ENCODE measurements at places on chromosomes 5 and 9.

- DNase-seq, result no peak
Measured at GRCh38 chr9:25121811-25122210, 556.4 kb downstream of the TUSC1 start.

DNA sequence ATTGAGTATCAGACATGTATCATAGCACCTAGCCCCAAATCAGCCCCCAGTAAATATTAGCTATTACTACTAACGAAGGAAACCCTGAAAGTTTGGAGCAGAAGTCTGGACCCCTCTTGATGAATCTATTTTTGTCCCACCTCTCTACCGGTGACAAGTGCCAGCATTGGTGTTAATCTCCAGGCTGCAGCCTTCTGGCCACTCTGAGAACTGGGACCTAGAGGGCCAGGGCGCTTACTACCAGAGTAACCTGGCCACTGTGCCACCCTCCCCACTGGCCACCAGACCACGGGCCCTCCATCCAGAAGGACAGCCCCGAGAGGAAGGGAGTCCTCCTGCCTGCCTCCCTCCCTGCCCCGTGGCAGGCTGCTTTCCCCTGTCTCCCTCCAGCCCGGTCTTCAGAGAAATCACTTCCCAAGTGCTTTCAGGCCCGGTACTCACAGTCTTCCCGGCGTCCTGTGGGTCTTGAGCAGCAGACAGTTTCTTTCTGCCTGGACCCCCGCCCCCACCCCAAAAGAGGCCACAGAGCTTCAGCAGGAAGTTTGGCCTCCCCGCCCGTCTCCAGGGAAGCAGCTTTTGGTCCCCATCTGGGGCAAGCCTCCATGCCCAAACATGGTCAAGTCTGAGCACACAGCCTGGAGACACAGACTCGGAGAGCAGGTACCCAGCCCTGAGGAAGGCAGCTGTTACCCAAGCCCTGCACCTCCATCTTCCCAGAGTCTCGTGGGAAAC, at the start of gene KCNMB1:
TSS of gene KCNMB1 (minus strand) at position 550 of the 732 bp plus-strand sequence. CDS start 3,920 bp downstream, outside the sequence.
- DNase-seq, result no peak

GRCh38 chr9:121814594-121814993, 163.2 kb downstream of the DAB2IP start:
- DNase-seq, result no peak

GRCh38 chr9:83239747-83240146, 176.8 kb upstream of the RASEF start:
- no peak for DNase-seq

- no peak for DNase-seq
Measured at GRCh38 chr9:136352682-136353081, 10.9 kb downstream of the DNLZ start.

GRCh38 chr5:147361441-147362175, 126.8 kb downstream of the STK32A start:
- no peak for DNase-seq

GRCh38 chr9:90088856-90089255, 484.0 kb downstream of the GADD45G start:
- no peak for DNase-seq

DNA sequence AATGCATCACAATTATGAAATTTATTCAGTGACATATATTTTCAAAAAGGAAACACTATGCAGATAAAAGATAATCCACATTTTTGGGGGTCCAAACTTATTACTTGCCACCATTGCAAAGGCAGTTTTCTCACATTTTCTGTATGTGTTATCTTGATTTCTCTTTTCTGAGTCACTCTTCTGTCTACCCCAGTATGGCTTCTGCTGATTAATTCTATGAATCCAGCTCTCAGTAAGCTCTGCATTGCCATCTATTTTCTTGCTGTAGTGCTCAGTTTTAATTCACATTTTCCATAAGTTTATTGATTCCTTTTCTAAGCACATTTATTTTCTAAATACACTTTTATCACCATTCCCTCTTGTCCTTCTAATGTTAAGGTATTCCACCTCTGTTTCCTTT, 1.7 kb downstream of the IFNA10 start:
- DNase-seq, result no peak

GRCh38 chr5:82167372-82167935, 110.7 kb downstream of the RPS23 start:
- no peak for DNase-seq

DNA sequence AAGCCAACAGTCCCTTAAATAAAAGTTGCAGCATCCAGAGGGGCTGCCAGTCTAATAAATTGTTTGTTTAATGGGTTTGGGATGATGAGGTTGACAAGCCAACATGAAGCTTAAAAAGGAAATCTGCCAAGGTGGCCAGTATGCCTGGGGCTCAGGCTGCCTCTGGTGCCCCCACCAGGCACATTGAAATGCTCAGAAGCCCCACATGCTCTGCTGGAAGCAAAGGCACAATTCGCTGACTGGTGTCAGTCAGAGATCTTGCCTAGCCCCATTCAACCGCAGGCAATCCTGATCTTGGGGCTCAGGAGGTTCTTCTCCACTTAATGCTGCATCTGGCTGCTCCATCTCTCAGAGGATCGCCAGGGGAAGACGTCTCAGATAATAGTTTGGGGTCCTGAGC, 44.2 kb upstream of the TCERG1 start:
- no peak for DNase-seq

- no peak for DNase-seq
Measured at GRCh38 chr9:18421391-18421790, 52.6 kb upstream of the ADAMTSL1 start.

GRCh38 chr9:121770415-121771273, 119.2 kb downstream of the DAB2IP start:
- DNase-seq, result no peak

GRCh38 chr5:160672521-160672920, 179.5 kb downstream of the ATP10B start:
- DNase-seq, result no peak

DNA sequence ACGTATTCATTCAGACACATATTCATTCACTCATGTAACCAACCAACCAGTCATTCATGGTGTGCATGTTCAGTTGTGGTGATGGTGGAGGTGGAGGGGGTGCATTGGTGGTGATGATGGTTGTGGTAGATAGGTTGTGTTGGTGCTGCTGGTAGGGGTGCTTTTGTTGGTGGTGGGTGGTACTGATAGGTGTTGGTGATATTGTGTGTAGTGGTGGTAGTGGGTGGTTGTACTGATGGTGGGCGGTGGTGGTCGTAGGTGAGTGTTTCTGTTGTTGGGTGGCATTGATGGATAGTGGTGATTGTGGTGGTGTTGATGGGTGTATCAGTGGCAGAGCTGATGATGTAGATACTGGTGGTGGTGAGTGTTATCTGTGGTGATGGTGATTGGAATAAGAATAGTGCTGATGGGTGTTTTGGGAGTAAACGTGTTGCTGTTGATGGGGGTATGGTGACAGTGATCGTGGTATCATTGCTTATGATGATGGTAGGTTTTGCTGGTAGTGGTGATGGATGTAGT, 59.8 kb upstream of the SHB start:
- DNase-seq, result no peak

DNA sequence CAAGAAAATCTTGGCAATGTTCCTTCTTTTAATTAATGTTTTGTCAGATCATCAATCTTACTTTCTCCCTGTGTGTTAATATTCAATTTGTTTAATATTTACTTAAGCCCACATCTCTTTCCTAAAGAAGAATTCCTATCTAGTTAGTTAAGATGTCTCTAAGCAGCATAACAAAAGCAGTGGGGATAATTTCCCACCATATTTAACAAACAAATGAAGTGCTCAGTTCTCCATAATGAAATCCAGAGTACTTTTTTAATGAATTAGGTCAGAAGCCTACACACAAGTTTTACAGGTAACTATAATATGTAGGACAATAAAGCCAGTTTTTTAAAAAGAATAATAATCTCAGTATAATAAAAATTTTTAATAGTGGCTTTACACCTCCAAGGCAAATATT, 1918.8 kb downstream of the EFNA5 start:
- DNase-seq, result no peak

GRCh38 chr5:54301220-54301619, 9.2 kb downstream of the ARL15 start:
- DNase-seq, result no peak

- DNase-seq, result no peak
Measured at GRCh38 chr5:81572201-81572600, 178.3 kb upstream of the ACOT12 start.

GRCh38 chr9:131762356-131762932, 22.6 kb upstream of the RAPGEF1 start:
- DNase-seq, result peak; percentile 72

- no peak for DNase-seq
Measured at GRCh38 chr5:55860288-55860687, 9.1 kb downstream of the IL31RA start.

DNA sequence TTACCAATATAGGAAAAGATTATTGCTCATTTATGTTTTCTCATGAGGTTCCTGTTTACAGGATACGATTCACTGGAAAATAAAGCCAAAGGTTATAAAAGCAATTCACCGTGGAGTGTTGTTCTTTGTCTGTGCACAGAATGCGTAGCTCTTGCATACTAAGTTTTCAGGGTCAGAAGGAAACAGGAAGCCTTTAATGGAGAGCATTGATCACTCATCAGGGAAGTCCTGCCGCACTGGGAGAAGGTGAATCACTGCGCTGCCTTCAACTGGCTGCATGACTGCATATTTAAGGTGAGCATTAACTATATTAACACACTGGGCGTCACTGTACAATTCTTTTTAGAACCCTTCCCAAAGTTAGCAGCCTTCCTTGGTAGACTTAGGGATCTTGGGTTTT, 74.1 kb upstream of the SYK start:
- DNase-seq, result no peak

DNA sequence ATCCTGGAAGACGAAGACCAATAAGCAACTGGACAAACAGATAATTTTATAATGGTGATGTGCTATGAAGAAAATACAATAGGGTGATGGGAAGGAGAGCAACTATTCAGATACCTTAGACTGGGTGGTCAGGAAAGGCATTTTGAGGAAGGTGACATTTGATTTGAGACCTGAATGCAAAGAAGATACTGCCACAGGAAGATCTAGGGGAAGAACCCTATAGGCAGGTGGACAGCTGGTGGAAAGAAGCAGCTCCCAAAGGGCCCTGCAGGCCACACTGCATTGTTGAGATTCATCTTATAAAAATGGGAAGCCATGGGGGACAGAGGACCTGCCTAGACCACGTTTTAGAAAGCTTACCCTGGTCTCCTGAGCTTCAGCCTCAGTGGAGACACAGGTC, 19.7 kb upstream of the CTNNA1 start:
- no peak for DNase-seq

DNA sequence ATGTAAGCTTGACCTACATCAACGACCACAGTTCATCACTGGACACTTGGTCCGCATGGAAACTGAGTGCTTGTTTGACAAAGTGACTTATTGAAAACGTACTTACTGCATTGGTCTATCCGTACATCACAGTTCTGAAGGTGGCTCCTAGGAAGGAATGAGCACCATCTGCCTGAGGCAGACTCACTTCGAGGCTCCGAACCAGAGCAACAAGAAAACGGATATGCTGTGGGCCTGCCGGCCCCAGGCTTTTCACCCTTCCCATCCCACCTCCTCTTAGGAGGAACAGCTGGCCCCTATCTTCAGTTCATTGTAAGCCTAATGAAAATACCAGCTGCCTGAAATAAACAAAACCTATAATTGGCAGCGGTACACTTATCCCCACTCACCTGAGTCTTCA, 67.2 kb upstream of the TSLP start:
- DNase-seq, result peak; percentile 64

- DNase-seq, result no peak
Measured at GRCh38 chr5:91114658-91115057, 268.5 kb downstream of the ARRDC3 start.

DNA sequence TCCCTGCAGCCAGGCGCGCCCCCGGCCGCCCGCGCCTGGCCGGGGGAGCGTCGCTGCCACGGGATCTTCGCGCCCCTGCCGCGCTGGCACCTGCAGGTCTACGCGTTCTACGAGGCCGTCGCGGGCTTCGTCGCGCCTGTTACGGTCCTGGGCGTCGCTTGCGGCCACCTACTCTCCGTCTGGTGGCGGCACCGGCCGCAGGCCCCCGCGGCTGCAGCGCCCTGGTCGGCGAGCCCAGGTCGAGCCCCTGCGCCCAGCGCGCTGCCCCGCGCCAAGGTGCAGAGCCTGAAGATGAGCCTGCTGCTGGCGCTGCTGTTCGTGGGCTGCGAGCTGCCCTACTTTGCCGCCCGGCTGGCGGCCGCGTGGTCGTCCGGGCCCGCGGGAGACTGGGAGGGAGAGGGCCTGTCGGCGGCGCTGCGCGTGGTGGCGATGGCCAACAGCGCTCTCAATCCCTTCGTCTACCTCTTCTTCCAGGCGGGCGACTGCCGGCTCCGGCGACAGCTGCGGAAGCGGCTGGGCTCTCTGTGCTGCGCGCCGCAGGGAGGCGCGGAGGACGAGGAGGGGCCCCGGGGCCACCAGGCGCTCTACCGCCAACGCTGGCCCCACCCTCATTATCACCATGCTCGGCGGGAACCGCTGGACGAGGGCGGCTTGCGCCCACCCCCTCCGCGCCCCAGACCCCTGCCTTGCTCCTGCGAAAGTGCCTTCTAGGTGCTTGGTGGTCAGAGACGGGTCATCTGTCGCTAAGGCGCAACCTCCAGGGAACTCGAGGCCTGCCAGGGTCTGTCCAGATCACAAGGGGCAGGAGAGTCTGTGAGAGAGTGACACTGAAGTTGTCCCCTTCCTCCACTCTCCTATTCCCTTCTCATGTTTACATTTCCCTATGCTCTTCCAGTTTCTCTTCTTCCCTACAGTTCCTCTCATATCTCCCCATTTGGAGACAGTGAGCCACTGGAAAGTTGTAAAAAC, 1.3 kb downstream of the GPR150 start:
- DNase-seq, result no peak

DNA sequence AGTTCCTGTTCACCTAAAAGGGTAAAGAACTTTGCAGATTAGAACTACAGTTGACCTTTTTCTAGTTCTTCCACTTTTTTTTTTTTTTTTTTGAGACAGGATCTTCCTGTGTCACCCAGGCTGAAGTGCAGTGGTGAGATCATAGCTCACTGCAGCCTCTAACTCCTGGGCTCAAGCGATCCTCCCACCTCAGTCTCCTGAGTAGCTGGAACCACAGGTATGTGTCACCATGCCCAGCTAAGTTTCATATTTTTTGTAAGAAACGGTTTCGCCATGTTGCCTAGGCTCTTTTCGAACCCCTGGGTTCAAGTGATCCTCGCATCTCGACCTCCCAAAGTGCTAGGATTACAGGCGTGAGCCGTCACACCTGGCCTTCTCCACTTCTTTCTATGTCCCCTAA, 39.7 kb upstream of the TNFAIP8 start:
- no peak for DNase-seq

GRCh38 chr9:93134015-93134739, at the start of gene NINJ1:
Gene NINJ1, minus strand, starts transcription at chr9:93134251. Its CDS starts 34 bp downstream, at chr9:93134217.
- DNase-seq, result no peak
